ENCODE measurements at places on chromosomes 11 and 22. TPM values are rescaled to one million over a fixed set of nuclear protein-coding genes. Genes with fewer than 3 reads are reported as not detected.

The JAML gene
- 35.0 TPM for total RNA-seq

The GNG3 gene
- total RNA-seq = not detected

The FIBIN gene
- total RNA-seq = 4.1 TPM

GRCh38 chr11:15139958-15140659 is 25.4 kb downstream of the INSC start:
- peak; percentile 23 for DNase-seq

DNA sequence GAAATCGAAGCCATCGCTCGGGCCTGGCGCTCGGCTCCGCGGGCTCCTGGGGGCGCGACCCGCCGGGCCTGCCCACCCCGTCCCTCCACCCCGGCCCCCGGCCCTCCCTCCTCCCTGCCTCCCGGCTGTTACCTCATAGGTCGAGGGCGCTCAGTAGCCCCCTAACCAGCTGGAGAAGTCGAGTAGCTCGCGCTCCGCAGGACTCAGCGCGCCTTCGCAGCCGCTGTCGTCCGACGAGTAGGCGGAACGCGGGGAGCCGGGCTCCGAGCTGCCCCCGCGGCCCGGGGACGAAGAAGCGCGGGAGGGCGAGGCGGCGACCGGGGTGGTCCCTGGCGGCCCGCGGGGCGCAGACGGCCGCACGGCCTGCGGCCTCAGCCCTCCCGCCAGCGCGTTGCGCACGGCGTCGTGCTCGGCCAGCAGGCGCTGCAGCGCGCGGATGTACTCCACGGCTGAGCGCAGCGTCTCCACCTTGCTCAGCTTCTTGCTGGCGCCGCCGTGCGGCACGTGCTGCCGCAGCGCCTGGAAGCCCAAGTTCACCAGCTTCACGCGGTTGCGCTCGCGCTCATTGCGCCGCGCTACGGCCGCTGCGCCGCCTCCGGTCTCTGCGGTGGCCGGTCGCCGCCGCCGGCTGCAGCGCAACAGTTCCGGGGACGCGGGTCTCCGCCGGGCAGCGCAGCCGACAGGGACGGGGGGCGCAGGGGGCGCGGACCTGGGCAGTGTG is 627 bp downstream of the ASCL2 start:
- peak; percentile 74 for DNase-seq

The FOLR2 gene
- 1.8 TPM for total RNA-seq

DNA sequence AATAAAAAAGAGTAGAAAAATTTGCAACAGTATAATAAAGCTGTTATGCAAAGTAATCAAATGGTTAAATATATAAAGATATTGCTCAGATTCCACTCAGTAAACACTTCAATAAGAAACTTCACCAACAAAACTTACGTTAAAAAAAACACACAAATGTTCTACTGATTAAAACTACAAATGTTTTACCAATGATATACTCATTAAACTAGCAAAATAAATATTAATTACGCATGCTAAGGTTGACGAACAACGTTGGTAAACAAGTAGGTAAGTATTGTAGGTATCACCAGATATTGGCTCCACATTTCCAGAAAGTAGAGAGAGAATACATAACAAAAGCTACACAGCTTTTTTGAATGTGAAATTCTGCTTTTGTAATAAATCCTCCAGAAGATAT is 12.6 kb downstream of the RDX start:
- DNase-seq = no peak
